Activated T-helper 2 cell treated with anti-CD3 and anti-CD28 coated beads, Interferon-gamma antibody, Interleukin-2, Interleukin-4, amounts not matched to agents 10 μg/mL and 5 μg/mL and 100 μg/mL, durations not matched to agents 14 hours and 24 hours and 36 hours (primary cell): ENCODE measurements at places on chromosomes 2 and 18.

DNA sequence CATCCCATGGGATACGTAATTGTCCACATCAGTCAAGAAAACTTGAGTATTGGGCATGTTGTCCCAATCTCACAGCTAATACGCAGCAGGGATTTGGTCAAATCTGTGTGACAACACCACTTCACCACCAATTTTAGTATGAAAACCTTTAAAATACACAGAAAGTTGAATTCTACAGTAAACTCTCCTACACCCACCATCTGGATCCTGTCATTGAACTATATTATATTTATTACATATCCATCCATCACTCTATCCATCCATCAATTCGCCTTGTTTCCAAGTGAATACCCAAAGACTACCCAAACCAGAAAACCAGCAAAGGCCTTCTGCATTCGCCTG is 846 bp upstream of the FKBP7 start:
- peak overlapping the region; percentile 90 for H3K4me3 ChIP-seq
- H3K27ac ChIP-seq, result peak overlapping the region; percentile 92
- H3K36me3 ChIP-seq, result peaks cover 13% of the 10 kb centered on the region
- DNase-seq, result no peak

DNA sequence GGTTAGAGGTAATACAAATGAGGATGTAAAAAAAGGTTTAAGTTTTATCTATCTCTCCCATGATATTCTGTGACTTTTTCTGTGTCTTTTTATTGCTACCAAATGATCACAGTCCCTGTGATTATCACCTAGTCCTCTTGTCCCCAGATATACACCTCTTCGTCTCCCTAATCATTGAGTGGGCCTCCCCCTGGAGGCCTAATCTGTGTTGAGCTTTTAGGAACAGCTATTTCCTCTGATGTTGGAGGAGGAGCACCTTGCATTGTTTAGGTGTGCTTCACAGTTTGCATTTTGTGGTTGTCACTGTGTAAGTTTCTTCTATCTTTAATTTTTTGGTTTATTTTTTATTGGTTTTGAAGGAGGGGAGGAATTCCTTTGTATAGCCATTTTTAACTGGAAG is 33.3 kb downstream of the CCDC85A start:
- DNase-seq, result no peak
- H3K4me1 ChIP-seq, result no peaks in the 10 kb centered on the region
- H3K27me3 ChIP-seq, result no peaks in the 10 kb centered on the region
- no peaks in the 10 kb centered on the region for H3K36me3 ChIP-seq
- H3K4me3 ChIP-seq, result no peak overlapping the region

GRCh38 chr2:216354306-216354705 is 18.0 kb downstream of the MARCHF4 start:
- no peak overlapping the region for H3K27ac ChIP-seq
- H3K4me1 ChIP-seq, result peaks cover 50% of the 10 kb centered on the region
- no peak for DNase-seq
- H3K4me3 ChIP-seq, result no peak overlapping the region
- H3K27me3 ChIP-seq, result peaks cover 15% of the 10 kb centered on the region

GRCh38 chr2:68302281-68302875 is 17.4 kb downstream of the CNRIP1 start:
- no peaks in the 10 kb centered on the region for H3K4me1 ChIP-seq
- DNase-seq, result no peak
- H3K27me3 ChIP-seq, result peaks cover 14% of the 10 kb centered on the region
- H3K4me3 ChIP-seq, result no peak overlapping the region
- no peak overlapping the region for H3K27ac ChIP-seq

DNA sequence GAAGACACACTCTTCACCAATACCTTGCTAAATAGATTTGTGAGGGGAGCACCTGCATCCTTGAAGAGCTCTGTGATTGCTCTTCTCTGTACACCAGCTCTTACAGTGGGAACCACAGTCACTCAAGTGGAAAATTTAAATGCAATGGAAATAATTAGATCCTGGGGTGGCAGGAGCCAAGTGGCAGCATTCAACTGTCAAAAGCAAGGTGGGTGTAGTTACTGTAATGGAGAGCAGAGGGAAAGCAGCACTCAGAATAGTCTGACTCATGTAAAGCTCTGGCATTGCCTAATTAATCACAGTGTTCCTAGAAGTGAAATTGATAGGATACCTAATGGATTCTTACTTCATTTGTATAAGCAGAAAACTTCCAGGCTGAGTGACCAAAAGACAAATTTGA is 245.8 kb downstream of the KCNE4 start:
- H3K27me3 ChIP-seq, result no peaks in the 10 kb centered on the region
- no peak for DNase-seq
- H3K36me3 ChIP-seq, result no peaks in the 10 kb centered on the region
- H3K4me3 ChIP-seq, result no peak overlapping the region

GRCh38 chr2:75647771-75648170 is 1.2 kb downstream of the MRPL19 start:
- H3K27me3 ChIP-seq, result no peaks in the 10 kb centered on the region
- H3K4me1 ChIP-seq, result peaks cover 14% of the 10 kb centered on the region
- peak overlapping the region; percentile 91 for H3K4me3 ChIP-seq

- peaks cover 2% of the 10 kb centered on the region for H3K27me3 ChIP-seq
- H3K4me3 ChIP-seq, result no peak overlapping the region
- H3K27ac ChIP-seq, result no peak overlapping the region
- no peaks in the 10 kb centered on the region for H3K36me3 ChIP-seq
Observed at GRCh38 chr2:128361376-128362131, 42.9 kb upstream of the HS6ST1 start.

GRCh38 chr18:59810183-59810582 is 89.6 kb upstream of the PMAIP1 start:
- H3K36me3 ChIP-seq, result no peaks in the 10 kb centered on the region
- H3K27me3 ChIP-seq, result peaks cover 35% of the 10 kb centered on the region
- H3K27ac ChIP-seq, result no peak overlapping the region
- peaks cover 2% of the 10 kb centered on the region for H3K4me1 ChIP-seq

DNA sequence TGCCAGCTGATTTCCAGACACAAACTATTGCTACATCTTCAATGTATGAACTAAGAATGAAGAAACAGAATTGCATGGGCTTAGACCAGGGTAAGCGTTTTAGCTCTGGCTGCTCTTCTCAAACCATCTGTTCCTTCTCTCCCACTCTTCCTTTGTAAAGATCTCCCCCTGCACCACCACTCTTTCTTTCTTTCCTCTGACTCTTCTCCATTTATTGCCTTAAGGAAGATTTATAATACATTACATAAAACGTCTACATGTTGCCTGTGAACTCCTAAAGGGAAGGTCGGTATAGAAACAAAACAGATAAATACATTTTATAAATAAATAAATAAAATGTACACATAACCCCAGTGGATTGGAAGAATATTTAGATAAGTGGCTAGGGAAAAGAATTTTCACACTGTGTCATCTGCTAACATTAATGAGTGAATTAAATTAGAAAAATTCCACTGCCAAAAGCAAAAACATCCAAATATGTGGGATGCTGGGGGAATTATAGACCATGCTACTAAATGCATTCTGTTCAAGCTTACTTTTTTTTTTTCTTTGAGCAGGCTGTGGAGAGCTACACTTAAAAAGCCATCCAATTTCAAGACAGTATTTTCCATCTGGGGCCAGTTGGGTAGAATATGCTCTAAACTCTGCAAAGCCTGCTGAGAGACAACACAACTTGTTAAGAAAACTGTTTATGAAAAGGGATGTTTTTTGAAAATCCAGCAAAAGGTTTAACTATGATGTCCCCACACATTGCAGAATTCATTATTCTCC is 41.5 kb downstream of the NCKAP5 start:
- no peak overlapping the region for H3K27ac ChIP-seq
- no peak for DNase-seq
- no peaks in the 10 kb centered on the region for H3K36me3 ChIP-seq
- no peak overlapping the region for H3K4me3 ChIP-seq
- H3K27me3 ChIP-seq, result no peaks in the 10 kb centered on the region

GRCh38 chr18:76450452-76451395 is 44.3 kb downstream of the ZNF516 start:
- peaks cover 15% of the 10 kb centered on the region for H3K4me1 ChIP-seq
- no peak overlapping the region for H3K27ac ChIP-seq
- peak overlapping the region; percentile 63 for H3K4me3 ChIP-seq
- DNase-seq, result peak; percentile 7
- no peaks in the 10 kb centered on the region for H3K36me3 ChIP-seq

DNA sequence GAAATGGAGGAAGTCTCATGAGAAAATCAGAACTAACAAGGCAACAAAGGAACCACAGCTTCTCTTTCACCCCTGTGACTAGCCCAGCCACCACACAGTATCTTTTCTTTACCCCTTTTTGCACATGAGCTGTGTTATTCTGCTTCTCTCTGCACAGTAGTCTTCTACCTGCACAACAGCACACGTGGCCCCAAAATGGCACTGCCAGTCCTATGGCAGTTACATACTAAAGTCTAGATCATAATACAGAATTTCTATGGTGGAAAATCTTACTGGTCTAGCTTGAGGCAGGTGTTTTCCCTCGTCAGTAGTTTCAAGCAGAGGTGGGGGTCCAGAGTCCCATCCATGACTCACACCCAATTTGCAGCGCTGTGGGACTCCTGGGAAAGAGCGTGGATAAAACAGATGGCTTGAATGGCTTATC is 177.7 kb downstream of the DIS3L2 start:
- peaks cover 2% of the 10 kb centered on the region for H3K27me3 ChIP-seq
- no peak overlapping the region for H3K4me3 ChIP-seq
- DNase-seq, result no peak
- H3K4me1 ChIP-seq, result peaks cover 6% of the 10 kb centered on the region
- no peak overlapping the region for H3K27ac ChIP-seq

DNA sequence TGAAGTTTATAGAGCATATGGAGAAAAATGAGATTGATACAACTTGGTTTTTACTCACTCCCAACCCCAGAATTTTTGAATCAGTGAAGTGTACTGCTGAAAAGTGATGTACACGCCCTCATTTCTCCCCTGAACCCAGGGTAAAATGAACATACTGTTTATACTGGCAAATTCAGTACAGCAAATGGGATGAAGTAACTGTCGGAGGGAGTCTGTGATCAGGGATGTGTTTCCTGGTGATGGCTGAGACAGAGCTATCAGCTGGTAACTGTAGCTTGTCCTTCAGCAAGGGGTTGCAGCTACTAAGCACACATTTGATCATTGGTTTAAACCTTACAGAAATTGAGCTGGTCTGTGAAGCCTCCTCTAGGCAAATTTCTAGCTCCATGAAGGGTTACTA is 191.6 kb downstream of the PTPRM start:
- no peak for DNase-seq
- no peak overlapping the region for H3K27ac ChIP-seq
- no peak overlapping the region for H3K4me3 ChIP-seq
- H3K4me1 ChIP-seq, result no peaks in the 10 kb centered on the region
